ENCODE measurements at places on chromosomes 5 and 9. TPM values are rescaled to one million over a fixed set of nuclear protein-coding genes. Genes with fewer than 3 reads are reported as not detected.

Gene GBGT1
- 3.8 TPM for total RNA-seq

Gene UBAC1
- 28.5 TPM for total RNA-seq

Gene MEIKIN
- 0.06 TPM for total RNA-seq

Gene SUSD3
- not detected for total RNA-seq

Gene FGF10
- 3.0 TPM for total RNA-seq

Gene IFNA2
- total RNA-seq: not detected

Gene EFNA5
- 18.2 TPM for total RNA-seq

Data from aortic smooth muscle cell (primary cell).